NCI-H2029 treated with DMSO at 0.1 percent for 48 hours (cell line): ENCODE measurements at places on chromosomes 13 and 19.

DNA sequence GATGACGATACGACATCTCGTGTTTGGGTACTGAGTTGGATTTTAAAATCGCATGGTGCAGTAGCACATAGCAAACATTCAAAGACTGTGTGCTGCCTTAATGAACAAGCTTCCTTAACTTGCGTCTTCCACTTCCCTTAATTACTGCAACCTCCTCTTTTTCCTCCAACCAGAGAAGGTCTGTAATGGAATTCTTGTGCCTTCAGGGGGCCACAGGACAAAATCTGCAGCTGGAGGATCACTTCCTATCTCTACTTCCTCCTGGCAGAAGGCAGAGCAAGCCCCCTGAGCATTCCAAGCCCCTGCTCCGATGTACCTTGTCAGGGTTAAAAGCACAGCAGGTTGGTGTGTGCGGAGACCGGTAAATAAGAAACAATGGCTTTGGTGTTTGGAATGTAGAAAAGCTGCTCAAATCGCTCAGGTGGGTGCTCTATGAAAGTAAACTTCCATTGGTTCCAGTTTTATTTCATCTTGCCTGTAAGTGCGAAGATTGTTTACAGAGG is 151.3 kb upstream of the UQCRFS1 start:
- no peak for DNase-seq

- DNase-seq: no peak
These were observed 24.6 kb downstream of the TLE2 start for GRCh38 chr19:3004522-3004921.

GRCh38 chr13:19836472-19836871 is 27.0 kb downstream of the ZMYM5 start:
- no peak for DNase-seq

DNA sequence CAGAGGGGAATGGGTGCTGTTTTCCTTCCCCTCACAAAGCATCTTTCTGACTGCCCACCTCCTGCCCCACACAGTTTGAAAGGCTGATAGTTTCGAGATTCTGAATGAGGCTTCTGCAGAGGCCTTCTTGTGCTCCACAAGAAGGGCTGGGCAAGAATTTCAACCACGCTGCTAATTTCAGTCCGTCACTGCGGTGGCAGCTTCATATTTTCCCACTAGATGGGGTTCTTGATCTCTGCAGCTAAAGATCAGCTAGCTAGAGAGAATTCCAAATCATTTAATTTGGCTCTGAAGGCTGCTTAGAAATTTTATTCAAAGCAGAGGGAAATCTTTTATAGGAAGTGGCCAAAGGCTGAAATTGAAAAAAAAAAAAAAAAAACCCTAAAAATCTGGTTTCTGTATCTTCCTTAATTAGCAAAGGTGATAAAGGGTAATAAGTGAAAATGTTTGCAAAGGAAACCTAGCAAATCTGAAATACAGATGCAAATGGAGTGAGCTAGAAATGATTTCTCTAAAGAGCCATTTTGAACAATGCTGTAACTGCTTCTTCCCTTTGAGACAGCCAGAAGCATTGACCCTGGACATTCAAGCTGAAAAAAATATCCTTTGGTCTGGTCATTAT is 38.0 kb upstream of the C13orf42 start:
- no peak for DNase-seq

DNA sequence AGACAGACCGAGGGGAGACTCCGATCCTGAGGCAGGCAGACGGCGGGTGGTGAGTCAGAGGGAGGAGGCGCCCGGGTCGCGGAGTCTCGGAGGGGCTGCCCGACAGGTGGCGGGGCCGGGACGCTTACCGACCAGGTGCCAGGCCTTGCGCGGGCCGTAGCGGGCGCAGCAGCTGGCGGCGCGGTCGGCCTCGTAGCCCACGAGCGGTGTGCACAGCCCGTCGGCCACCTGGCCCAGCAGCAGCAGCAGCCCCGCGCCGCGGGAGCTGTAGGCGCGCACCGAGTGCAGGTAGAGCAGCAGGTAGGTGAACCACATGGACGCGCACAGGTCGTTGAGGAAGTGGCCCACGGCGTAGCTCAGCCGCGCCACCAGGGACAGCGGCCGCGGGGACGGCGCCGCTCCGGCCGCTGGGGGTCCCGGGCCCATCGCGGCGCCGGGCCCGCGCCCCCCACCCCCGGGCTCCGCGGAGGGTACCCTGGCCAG is 367 bp downstream of the MFSD12 start:
- no peak for DNase-seq

- DNase-seq: no peak
These were observed 2.0 kb upstream of the KLF12 start for GRCh38 chr13:74136084-74136658.

GRCh38 chr13:111201304-111201940 is 86.3 kb downstream of the ARHGEF7 start:
- no peak for DNase-seq

DNA sequence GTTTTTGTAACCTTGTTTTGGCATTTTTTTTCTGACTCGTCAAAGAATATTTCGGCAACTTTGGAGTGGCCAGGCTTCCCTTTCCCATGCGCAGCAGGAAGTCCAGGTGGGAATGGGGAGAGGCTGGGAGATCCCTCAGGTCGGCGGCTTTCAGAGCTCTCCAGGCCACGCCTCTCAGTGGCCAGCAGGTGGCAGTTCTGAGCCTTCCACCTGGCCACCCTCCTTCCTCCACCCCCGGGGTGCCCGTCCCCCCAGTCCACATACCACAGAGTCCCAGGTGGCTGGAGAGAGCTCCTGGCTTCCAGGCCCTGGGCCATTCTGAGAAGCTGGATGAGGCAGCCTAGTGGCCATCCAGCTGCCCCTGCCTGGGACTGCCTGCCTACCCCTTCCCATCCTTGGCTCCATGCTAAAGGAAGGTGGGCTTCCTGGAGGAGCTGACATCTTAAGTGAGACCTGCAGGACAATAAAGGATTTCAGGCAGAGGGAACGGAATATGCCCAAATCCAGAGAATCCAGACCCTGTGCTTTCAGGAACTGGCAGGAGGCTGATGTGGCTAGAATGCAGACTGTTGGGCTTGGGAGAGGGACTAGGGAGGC is 46.3 kb downstream of the CCNE1 start:
- no peak for DNase-seq

- peak; percentile 77 for DNase-seq
These were observed 9.9 kb downstream of the RANBP3 start for GRCh38 chr19:5967994-5968430.

GRCh38 chr19:3618144-3618810 is 8.3 kb downstream of the CACTIN start:
- no peak for DNase-seq

DNA sequence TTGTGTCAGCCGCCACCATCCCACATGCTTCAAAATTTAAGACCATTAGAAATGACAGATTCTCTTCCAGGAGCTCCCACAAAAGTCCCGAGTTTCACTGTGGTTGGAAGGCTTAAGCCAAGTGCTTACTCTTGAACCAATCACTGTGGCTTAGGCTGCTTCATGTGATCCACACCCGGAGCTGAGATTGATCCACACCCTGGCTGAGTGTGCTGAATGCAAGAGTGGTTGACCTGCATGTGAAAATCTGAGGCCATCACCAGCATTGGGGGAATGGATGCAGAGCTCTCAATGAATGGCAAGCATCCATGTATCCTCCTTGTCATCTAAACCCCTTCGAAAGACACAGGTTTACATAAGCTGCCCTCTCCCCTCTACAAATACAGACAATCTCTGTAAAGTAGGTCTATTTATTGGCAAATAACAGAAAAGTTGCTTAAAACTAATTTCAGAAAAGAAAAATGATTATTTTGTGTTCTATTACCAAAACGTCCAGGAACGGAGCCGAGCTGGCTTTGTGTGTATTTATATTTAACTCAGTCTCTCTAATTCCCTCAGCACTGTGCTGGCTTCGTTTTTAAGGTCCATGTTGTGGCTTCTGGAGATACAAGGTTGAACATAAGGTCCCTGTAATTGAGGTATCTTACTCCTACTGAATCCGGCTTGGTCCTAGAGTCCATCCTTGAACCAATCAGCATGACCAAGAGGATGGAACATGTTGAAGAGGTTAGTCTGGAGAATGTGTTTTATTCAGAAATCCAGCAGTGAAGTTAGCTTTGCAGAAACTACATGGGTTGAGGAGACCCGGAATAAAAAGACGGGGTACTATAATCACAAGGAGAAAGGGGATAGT is 332.4 kb downstream of the LIG4 start:
- no peak for DNase-seq

- DNase-seq: no peak
These were observed 8.8 kb downstream of the TPM4 start for GRCh38 chr19:16085115-16085514.

- no peak for DNase-seq
These were observed 505 bp upstream of the ZIC2 start for GRCh38 chr13:99980824-99981734.

DNA sequence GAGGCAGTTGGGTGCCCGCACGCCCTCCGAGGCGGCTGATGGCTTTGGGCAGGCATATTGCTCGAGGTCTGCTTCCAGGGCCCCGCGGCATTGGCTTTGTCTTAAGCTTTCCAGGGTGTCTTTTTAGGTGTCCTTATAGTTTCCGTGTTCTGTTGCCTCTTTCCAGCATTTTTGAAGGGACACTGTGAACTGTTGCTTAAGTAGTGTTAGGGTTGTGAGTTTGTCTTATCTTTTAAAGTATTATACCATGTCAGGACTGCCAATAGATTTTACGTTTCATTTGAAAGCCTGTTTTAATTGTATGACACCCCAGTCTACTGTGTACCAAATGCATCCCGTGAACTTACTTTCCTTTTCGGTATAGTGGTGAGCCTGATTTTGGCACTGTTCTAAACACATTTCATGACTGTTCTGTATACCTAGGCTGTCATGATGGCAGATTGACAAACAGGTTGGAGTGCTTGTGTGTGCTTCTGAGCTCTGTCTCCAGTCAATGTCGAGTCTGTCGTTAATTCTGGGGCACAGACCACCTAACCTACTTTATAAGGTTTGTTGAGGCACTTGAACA is 656 bp downstream of the PCCA start:
- DNase-seq: no peak

- DNase-seq: peak; percentile 14
These were observed 277.9 kb downstream of the ZNF536 start for GRCh38 chr19:30649934-30650614.

DNA sequence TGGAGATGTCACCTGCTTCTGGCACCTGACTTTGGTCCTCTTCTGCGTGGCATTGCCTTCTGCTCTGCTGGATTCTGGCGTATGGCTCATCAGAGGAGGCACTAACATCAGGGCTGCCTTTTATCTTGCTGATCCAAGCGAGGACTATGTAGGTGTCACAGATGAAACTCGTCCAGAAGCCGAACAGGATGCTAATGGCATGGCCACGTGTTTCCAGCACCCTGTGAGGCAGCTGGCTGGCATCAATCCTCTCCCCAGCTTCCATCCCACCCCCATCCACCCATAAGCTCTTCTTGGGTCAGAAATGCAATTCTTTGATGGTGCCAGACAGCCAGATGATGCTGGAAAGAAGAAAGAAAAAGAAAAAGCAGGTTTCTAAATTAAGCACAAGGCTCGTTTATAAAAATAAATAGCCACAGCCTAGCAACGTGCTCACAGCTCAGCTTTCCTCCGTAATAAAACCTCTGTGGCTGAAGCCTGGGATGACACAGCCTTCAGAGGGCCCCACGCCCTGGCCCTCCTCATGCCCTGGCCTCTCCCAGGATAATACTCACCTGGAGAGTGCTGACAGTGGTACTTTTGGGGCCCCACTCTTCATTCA is 212.9 kb upstream of the SERP2 start:
- no peak for DNase-seq

GRCh38 chr13:43608400-43609137 is 178.2 kb downstream of the ENOX1 start:
- no peak for DNase-seq

DNA sequence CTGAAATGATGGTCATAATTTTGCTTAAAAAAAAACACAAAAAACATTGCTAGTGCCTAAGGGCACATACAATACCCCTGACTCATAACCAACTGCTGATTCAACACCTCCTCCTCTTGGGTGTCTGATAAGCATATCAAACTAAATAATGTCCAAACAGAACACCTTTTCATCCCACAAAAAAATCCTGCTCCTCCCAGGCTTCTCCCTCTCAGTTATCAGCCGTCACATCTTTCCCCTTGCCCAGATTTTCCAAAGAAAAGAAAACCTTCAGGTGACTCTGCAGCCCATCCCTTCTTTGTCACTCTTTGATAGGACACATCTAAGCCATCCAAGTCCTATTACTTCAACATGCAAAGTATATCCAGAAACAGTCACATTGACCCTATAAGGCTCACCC is 46.9 kb downstream of the ABCC4 start:
- DNase-seq: no peak

DNA sequence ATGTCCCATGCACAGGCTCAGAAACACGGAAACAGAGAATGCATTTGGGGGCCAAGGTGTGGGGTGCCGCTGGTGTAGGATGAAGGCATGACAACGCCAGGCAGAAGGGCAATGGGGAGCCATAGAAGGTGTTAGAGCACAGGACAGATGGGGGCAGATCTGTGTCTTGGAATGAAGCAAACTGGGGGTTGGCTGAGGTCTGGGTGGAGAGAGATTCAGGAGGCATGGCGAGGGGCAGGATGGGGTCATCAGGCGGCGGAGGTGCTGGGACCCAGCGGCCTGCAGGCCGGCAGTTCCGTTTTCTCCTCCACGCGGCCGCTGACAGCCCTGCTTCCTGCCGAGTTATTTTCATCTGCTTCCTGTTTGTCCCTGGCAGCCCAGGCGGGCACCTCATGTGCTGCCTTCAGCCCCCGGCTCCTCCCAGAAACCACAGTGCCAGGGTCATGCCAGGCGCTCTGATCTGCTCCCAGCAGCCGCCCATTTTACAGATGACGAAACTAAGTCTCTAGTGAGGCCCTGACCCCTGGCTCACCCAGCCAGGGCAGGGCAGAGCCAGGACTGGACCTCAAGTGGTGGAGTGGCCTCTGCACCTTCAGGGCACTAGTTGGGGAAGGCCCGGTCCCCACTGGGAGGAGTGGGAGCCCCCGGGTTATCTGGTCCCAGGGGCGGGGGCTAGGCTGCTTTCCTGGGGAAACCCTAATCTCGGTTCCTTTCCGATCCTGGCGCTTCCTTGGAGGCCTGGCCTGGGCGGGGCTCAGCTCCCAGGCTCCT is 2.2 kb downstream of the ARHGAP45 start:
- DNase-seq: no peak

DNA sequence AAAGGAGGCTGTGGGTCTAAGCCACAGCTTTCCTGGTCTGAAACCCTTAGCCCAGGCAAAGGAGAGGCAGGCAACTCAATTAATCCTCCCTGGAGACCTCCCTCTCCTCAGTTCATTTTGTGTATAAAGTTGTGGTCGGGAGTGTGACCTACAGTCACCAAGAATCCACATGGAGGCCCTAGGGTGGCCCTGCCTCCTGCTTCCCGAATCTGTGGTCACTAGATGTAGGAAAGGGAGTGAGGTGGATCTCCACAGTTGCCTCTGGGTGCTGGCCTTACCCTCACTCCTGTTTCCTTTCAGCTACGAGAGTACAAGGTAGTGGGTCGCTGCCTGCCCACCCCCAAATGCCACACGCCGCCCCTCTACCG is 1.3 kb downstream of the RPL18A start:
- no peak for DNase-seq

DNA sequence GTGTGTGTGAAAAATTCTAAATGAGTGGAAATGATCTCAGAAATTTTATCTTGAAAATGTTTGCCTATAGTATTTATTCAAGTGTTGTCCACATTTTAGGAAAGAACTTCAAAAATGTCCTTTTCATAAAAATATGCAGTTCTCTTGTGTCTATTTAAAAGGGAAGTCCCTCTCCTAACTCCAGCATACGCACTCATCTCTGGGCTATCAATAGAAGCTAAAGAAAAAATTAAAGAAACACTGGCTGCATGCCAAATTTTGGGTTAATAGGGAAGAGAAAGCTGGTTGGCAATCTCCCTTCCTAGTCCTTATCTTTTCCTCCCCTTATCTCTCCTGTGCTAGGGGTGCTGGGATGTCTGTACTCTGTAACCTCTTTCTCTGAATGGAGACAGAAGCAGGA is 313.3 kb downstream of the ENOX1 start:
- DNase-seq: no peak

GRCh38 chr13:97588993-97589392 is 155.0 kb downstream of the RAP2A start:
- DNase-seq: no peak
